ENCODE measurements at places on chromosomes 1 and 21.

- no peak for DNase-seq
Observed at GRCh38 chr1:109295712-109296415, 10.9 kb downstream of the MYBPHL start.

GRCh38 chr1:201543871-201544642 is 5.1 kb downstream of the NAV1 start:
- DNase-seq: no peak

DNA sequence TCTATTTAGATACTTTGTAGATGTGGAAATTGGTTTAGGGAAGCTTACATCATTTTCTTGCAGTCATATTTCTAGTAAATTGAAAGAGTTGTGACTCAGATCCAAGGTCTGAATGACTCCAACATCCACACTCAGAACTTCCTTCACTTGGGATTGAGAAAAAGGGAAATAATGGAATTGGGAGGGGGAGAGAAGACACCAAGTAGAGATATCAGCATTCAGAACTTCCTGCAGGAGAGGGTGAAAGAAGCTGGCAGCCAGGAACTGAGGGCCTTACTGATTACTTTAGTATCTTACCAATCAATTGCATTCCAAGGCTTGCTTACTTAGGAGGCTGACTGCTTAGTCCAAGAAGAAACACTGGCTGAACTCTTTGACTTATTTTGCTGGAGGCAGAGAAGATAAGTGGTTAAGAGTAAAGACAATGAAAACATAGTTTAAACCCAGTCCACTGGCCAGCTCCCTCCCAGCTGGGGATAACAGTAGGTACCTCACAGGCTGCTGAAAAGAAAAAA is 21.7 kb downstream of the APP start:
- peak; percentile 66 for DNase-seq

GRCh38 chr21:14526199-14526598 is 19.9 kb downstream of the SAMSN1 start:
- DNase-seq: no peak
